Stimulated activated CD4-positive, alpha-beta T cell treated with anti-CD3 and anti-CD28 coated beads, Interleukin-4, amount 100 ng/mL, for 48 hours (primary cell): ENCODE measurements at places on chromosomes 4 and X.

DNA sequence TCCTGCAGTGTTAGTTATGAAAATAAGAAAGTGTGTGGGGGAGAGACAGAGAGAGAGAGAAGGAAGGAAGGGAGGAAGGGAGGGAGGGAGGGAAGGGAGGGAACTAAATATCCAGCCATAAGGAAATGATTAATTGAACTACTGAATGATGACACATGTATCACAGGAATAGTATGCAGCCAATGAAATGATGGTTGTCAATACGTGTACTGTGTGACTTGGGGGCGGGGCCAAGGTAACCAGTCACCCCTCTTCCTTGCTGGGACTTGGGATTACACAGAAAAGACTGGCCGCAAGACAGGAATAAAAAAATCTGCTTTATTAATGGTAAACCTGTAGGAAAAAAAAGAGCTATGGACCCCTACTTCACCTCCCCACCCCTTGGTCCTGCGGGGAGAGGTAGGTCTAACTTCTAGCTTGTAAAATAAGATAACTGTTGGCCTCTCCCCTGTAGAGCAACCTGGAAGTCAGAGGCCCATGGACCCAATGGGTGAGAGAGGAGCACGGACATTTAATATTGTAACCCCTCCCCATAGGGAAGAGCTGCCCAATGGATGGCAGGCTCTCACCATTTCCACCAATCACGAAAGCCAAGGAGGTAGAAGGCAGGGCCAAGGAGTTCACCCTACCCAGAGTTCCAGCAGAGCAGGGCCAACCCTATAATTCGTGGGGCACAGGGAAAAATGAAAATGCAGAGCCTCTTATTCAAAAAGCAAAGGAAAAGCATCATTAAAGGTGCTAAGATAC is 7.4 kb downstream of the PPP2R2C start:
- no peak for DNase-seq

DNA sequence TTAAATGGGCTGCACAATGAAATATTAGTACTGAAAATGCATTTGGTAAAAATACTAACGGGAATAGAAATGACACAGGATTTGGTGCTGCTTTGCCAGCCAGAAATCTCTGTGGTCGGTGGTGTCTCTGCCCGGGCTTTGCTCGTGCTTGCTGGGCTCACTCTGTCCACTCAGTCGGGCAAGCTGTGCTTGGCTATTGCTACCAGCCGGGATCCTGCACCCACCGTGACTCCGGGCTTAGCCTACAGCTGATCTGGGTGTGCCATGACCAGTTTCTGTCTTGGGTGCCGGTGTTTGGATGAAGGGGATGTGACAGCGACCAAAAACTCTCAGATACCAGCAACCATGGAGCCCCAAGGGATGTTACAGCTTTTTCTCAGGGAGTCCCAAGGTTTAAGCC is 487.7 kb downstream of the TECRL start:
- DNase-seq, result no peak

GRCh38 chrX:131845201-131845600 is 177.9 kb upstream of the STK26 start:
- DNase-seq, result no peak

- no peak for DNase-seq
Measured at GRCh38 chr4:61275241-61275640, 75.1 kb downstream of the ADGRL3 start.

GRCh38 chrX:153049093-153049492 is 7.2 kb upstream of the PNMA3 start:
- no peak for DNase-seq

GRCh38 chr4:38681281-38681991 is 17.4 kb downstream of the KLF3 start:
- DNase-seq, result no peak

- DNase-seq, result no peak
Measured at GRCh38 chr4:147820975-147821374, 89.1 kb downstream of the ARHGAP10 start.

GRCh38 chr4:145341381-145341780 is 140.3 kb upstream of the SMAD1 start:
- no peak for DNase-seq

DNA sequence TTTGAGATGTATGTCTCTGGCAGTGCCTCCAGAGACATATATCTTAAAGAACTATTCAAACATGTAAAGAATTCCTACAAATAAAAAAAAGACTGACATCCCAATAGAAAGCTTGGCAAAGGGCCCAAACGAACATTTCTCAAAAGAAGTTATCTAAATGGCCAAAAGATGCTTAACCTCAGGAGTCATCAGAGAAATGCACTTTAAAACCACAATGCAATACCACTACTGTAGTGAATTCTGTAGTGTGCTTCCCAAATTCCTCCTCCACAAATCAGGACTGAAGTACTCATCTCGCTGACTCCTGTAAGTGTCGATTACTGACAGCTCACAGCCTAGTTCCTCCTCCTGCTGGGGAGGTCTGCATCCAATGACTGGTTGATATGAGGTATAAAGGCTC is 129.0 kb upstream of the MAMLD1 start:
- DNase-seq, result no peak
